NCI-H1694 (cell line): ENCODE measurements at places on chromosomes 3 and 15.
A peak's percentile ranks its signal among the peaks of the same experiment; 100 is the strongest.

DNA sequence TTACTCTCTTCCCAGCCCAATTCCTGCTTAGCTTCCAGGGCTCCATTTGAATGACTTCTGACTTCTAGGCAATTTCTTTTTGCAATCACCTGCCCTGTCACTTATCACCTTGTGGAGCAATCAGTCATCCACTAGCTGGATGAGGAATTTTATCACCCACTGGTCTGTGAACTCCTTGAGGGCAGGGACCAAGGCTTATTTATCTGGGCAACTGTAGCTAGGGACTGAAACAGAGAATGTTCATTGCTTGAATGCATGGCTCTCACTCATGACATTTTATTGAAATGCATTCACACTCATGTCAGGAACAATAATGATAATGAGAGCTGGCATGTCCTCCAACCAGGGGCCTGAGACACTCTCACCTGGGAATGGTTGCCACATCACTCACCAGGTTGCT is 15.5 kb downstream of the TNFAIP8L3 start:
- no peak for DNase-seq

DNA sequence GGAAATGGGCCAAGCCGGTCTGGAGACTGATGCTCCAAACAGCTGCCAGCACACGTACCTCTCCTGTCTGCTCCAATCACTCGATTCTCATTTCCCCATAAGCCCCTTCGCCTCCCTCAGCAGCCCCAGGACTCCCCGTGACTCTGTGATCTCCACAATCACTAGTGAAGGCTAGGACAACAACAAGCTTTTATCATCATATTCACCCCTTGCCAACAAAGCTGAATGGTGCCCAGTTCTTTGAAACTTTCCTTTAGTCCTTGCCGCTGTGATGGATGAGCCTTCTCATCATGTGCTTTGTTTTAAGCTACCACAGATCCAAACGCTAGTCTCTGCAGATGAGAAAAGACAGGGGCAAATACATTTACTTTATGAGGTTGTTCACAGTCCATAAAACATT is 242.0 kb downstream of the SV2B start:
- DNase-seq = no peak

GRCh38 chr3:152405915-152406802 is 137.4 kb downstream of the MBNL1 start:
- DNase-seq = no peak

DNA sequence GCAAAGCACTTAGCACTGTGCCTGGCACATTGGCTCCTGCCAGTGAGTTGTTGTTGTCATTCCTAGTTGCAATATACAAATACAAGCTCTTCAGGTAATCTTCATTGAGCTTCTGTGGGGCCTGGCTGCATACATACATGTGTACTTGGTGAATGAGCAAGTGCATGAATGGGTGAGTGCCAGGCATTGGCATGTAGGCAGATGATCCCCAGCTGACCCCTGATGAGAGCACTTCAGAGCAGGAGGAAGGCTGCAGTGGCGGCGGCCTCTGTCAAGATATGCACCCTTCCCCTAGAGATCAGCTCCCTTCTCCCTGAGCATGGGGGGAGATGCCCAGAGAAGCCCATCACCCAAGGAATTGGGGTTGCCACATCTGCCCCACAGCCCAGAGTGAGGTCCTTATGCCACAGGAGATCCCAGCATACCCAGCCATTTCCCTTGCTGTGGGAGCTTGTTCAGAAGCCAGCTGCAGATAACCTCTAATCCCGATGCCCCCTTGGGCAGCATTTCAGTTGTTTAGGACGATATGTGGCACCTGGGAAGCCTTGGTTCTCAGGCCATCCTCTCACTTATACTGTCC is 8.8 kb downstream of the CACNA2D3 start:
- DNase-seq = no peak

GRCh38 chr3:189914799-189915198 is 205.9 kb downstream of the P3H2 start:
- no peak for DNase-seq

DNA sequence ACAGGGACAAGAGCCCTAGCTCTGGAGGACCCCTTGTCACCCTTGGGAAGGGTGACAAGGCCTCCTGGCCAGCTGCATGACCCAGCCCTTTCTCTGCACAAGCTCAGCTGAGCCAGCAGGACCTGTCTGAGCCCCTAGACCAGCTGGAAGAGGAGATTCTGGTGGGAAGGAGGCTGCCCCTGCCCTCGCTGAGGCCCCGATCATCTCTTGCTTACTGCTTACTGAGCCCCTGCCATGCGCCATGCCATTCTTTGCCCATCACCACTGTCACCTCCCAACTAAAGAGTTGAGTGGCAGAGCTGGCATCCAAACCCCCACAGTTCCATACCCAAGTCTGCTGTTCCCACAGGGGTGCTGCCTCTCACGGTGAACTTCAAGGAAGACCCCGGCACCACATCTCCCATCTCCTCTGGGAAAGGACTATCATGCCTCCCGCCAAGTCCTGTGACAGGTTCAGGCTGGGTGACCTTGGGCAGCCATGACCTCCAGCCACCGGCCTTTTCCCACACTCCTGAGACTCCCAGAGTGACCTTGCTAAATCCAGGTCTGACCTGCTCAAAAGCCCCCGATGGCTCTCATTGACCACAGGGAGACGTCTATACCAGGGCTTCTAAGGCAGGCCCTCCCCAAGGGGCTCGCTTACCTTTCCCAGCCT is 34.0 kb downstream of the ACSBG1 start:
- DNase-seq = no peak

- peak; percentile 91 for DNase-seq
Measured at GRCh38 chr15:68981941-68982340, 32.6 kb upstream of the NOX5 start.

DNA sequence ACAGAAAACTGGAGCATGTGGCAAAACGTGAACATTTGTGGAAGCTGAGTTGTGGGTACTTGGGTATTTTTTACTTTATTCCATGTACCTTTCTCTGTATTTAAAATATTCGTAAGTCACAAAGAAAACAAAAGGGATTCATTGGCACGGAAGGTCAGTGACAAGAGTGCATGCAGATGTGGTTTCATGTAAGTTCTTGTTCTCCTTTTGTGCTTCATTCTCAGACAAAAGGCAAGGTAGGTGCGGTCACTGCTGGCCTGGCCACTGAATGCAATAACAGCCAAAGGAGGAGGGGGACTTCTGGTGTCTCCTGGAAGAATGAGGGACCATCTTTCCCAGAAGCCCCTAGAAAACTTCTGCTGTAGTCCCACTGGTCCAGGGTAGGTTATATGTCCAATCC is 200.0 kb upstream of the TOPAZ1 start:
- no peak for DNase-seq

DNA sequence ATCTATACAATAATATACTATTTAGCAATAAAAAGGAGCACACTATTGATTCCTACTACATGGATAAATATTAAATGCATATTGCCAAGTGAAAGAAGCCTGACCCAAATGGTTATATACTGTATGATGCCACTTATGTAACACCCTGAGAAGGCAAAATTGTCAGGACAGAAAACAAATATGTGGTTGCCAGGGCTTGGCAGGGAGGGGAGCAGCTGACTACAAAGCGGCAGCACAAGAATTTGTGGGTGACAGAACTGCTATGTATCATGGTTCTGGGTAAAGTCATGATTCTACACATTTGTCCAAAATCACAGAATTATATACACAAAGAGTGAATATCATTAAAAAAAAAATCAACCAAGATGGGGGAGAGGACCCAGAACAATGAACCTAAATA is 22.5 kb downstream of the TBC1D2B start:
- DNase-seq = no peak

GRCh38 chr15:68208636-68209240 is 3.6 kb upstream of the CALML4 start:
- no peak for DNase-seq

- DNase-seq = no peak
Measured at GRCh38 chr3:16937326-16937845, 52.6 kb downstream of the PLCL2 start.

- DNase-seq = no peak
Measured at GRCh38 chr3:127287840-127288239, at the start of gene PRR20G. TSS of gene PRR20G (minus strand) at chr3:127288046. CDS start at chr3:127287365, 681 bp downstream.

GRCh38 chr15:69730281-69731080 is 277.9 kb downstream of the RPLP1 start:
- no peak for DNase-seq

- no peak for DNase-seq
Measured at GRCh38 chr15:50542887-50543210, 3.6 kb downstream of the USP50 start.

GRCh38 chr15:40252141-40252437 is 13.2 kb downstream of the PAK6 start:
- no peak for DNase-seq
